ENCODE measurements at places on chromosomes 16 and 17.

DNA sequence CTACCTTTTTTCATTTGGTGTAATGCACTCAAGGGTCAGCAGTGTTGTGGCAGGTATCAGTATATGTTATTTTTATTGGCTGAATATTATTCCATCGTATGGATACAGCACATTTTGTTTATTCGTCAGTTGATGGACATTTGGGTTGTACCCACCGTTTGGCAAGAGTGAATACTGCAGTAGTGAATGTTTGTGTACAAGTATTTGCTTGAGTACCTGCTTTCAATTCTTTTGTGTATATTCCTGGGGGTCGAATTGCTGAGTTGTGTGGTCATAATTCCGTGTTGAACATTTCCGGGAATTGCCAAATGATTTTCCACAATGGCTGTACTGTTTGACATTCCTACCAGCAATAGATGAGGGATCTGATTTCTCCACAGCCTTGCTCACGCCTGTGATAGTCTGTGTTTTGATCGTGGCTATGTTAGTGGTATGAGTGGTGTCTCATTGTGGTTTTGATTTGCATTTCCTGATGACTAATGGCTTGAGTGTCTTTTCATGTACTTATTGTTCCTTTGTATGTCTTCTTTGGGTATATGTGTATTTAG lies 108.4 kb downstream of the OR1D5 start:
- DNase-seq = no peak

DNA sequence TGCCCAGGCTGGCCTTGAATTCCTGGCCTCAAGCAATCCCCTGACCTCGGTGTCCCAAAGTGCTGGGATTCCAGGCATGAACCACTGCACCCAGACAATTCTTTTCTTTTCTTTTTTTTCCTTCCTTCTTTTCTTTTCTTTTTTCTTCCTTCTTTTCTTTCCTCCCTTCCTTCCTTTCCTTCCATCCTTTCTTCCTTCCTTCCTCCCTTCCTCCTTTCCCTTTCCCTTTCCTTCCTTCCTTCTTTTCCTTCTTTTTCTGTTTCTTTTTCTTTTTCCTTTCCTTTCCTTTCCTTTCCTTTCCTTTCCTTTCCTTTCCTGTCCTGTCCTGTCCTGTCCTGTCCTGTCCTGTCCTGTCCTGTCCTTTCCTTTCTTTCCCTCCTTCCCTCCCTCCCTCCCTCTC lies 44.6 kb downstream of the PLCG2 start:
- no peak for DNase-seq

- no peak for DNase-seq
Measured at GRCh38 chr16:50584033-50584722, 36.0 kb downstream of the NKD1 start.

DNA sequence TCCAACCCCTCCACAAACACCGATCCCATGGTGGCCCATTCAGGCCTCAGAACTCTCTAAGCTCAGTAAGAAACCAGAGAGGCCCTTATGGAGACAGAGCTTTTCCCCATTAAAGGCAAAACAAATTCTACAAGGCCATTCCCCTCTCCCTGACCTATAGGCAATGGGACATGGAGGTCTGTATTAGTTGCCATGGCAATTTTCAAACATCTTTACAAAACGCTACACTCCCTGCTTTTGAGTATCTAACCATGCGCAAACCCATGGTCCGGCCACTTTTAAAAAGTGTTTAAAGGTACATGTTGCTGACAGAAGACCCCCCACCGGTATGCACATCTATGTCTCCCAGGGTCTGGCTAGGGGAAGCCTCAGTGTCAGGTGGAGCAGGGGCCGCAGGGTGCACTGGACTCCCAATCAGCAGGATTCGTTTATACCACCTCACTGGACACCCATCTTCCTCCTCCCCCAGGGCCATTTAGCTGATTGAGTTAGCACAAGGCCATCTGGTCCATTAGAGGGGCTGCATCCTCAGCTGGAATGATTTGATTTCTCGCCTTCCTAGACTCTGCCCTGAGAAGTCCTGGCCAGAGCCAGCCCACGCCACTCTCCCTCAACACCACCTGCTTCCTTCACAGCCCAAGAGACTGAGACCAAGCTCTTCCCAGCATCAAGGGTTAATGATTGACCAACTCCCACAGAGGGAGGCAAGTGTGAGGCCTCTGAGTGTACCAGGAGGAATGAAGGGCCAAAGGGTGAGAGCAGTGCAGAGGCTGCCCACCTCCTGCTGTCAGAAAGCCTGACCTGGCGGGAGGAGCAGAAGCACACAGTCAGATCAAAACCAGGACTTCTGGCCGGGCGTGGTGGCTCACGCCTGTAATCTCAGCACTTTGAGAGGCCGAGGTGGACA lies 10.9 kb downstream of the ACLY start:
- no peak for DNase-seq

DNA sequence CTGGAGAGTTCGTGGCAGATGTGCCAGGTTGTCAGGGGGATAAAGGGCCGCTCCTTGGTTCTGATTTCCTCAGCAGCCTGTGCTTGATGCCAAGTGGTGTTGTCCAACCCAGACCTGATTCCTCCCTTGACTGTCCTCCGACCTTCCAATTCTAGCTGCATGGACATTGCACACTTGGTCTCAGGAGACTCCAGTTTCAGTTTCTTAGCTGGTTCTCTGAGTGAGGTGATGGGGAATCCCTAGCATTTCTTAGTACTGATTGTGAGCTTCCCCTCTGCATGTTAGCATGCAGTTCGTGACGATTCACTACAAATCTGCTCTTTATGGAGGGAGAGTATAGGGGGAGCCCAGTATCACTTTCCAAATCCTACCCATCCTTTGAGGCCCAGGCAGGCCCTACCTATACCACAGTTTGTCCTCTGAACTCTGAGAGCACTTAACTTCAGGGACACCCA lies 12.4 kb upstream of the CCR7 start:
- DNase-seq = no peak

DNA sequence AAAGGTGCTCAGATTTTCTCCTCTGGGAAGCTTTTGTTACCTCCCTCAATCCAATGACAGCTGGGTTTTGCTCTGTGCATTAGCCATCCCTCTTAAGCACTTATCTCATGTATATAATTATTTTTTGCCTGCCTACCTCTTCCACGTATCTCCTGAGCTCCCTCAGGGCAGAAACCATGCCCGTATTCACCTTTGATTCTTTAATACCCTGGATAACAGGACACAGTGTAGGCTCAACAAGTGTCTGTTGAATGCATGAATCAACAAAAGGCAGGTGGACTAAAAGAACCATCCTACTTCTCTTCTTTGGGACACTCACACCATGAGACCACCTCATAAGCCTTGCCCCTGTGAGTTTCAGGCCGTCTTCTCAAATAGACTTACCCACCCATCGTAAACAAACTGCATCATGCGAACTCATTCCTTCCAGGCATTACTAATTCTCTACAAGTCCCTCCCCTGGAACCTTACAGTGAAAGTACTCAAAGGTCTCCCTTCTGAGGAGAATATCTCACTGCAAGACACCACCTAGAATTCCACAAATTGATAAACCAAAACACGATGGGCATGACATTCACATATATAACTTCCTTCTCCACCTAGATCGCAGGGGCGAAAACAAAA lies 3.2 kb downstream of the ARHGAP17 start:
- no peak for DNase-seq

GRCh38 chr17:8409966-8410882 lies 12.6 kb upstream of the RNF222 start:
- peak; percentile 54 for DNase-seq

- no peak for DNase-seq
Measured at GRCh38 chr17:80445726-80446110, 30.7 kb downstream of the NPTX1 start.

GRCh38 chr16:53142823-53143568 lies 88.2 kb downstream of the CHD9 start:
- no peak for DNase-seq

DNA sequence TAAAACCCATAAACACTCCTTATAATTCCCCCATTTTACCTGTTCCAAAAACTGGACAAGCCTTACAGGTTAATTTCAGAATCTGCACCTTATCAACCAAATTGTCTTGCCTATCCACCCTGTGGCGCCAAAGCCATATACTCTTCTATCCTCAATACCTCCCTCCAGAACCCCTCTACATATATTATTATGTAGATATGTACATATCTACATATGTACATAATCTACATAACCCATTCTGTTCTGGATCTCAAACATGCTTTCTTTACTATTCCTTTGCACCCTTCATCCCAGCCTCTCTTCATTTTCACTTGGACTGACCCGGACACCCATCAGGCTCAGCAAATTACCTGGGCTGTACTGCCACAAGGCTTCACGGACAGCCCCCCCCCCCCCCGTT lies 12.0 kb upstream of the ENDOV start:
- no peak for DNase-seq

DNA sequence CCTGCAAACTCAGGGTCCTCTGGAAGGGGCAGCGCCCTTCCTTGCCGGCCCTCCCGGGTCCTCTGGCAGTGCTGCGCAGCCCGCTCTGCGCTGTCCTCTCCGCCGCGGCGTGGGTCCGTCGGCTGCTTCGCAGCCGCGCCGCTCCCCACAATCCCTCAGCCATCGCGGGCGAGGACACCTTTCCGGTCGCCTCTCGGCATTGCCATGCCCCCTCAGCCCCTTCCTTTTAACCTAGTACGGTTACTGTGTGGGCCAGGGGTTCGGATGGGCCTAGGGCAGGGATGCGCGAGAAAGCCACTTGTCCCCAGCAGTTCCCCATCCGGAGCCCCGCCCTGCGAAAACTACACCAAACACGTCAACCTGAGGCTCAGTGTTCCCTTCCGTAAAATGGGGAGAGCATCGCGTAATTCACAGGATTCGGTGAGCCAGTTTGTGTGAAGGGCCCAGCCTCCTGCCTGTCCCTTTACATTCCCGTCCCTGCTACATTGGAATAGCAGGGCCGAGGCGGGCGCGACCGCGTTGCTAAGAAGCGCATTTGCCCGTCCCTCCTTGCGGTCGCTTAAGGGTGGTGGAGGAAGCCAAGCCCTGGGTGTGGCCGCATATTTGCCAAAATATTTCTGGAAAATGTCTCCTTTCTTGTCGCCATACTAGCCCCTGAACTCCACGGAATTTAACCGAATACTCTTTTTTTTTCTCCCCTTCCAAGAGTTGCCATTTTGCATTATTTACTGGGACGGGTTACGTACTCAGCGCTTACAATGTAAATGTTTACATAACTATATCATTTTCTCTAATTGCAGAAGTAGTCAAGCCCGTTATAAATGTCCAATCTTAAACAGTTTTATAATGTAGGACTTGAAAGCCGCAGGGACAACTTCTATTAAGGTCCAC lies 13.2 kb downstream of the COPZ2 start:
- DNase-seq = no peak

DNA sequence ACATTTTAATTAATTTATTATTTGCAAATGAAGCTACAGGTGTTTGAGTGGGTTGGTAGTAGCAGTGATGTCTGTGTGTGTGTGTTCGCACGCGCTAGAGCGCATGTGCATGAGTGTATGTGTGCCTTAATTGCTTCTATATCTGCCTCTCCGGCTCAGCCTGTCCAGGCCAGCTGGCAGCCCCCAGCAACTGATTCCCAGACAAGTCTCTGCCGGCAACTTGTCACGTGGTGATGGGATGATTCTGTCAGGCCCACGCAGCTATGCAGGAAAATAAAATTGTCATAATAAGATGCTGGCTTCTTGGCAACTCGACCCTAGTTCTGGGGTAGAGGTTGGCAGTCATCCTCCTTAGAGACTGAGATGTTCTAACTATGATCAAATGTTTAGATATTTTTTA lies 712.8 kb upstream of the SOX9 start:
- no peak for DNase-seq

DNA sequence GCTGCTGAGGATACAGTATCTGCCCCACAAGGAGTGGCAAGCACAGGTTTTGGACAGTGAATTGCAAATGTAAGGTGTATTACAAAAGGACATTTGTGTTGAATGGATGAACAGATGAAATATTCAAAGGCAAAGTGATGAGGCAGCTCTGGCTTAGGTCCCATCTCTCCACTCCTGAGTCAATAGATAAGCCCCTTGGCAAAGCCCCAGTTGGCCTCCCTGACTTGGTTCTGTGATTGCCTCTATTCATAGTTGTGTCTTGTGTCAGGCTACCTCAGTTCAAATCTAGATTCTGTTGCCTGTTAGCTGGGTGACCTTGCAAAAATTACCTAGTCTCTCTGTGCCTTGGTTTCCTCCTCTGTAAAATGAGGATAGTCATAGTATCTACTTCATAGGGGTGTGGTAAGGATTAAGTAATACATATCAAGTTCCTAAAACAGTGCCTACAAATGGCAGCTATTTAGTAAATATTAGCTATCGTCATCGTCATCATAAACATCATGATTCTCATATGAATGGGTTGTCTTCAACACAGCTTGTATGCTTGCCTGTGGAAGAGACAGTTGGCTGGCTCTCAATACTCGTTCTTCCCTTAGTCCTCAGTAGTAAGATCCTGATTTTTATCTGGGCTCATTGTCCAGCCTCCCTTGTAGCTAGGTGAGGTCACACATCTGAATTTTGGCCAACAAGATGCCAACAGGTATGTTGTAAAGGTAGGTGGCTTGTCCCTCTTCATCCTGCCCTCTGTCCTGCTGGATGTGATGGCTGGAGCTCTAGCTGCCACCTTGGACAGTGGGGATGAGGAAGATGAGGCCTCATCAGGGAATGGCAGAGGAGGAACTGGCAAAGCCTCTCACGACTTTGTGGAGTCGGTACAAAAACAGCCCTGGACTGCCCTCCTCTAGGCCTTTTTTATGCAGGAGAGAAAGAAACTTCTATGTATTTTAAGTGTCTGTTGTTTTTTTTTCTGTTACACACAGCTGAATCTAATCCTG lies 2.1 kb upstream of the MFAP4 start:
- no peak for DNase-seq

GRCh38 chr16:54944002-54944401 lies 13.3 kb downstream of the IRX5 start:
- DNase-seq = no peak

- no peak for DNase-seq
Measured at GRCh38 chr16:84765616-84766580, 53.9 kb upstream of the CRISPLD2 start.

- DNase-seq = no peak
Measured at GRCh38 chr16:88514526-88515232, 55.5 kb upstream of the ZC3H18 start.

DNA sequence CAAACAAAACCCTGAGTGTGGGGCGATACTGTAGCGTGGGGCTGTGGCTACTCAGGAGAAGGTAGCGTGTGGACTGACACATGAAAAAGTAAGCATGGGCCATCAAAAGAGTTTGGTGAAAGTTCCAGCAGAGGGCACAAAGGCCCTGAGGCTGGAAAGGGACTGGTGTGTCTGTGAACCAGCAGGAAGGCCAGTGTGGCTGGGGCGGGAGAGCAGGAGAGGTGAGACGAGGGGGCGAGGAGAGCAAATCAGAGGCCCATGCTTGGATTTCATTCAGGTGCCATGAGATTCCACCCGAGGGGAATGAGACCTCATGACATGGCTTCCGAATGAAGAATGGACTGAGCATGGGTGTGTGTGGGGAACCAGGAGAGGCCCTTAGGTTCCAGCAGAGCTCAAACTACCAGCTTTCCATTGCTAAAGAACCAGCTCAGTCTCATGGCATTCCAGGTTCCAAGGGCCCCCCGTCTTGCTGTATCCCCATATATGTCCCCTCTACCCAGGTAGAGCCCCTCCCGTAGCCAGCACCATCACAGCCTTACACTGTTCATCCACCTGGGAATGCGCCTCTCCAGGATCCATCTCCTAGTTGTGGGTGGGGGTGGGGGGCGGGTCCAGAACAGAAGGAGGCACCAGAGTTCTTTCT lies 31.1 kb downstream of the TRPV2 start:
- DNase-seq = no peak

- no peak for DNase-seq
Measured at GRCh38 chr17:12127667-12128066, 107.0 kb downstream of the MAP2K4 start.

GRCh38 chr17:1216217-1217088 lies 36.7 kb upstream of the ABR start:
- DNase-seq = no peak

- no peak for DNase-seq
Measured at GRCh38 chr16:56480776-56481467, 29.6 kb downstream of the OGFOD1 start.

GRCh38 chr17:3751836-3752235 lies 28.1 kb downstream of the HASPIN start:
- DNase-seq = no peak
